Cerebellar nuclear complex (tissue), 1 donor: ENCODE measurements at places on chromosomes 12 and 14.

GRCh38 chr12:47102406-47102805, 22.6 kb upstream of the AMIGO2 start:
- no peak for DNase-seq

GRCh38 chr14:85087201-85087600, 442.7 kb upstream of the FLRT2 start:
- DNase-seq = no peak

DNA sequence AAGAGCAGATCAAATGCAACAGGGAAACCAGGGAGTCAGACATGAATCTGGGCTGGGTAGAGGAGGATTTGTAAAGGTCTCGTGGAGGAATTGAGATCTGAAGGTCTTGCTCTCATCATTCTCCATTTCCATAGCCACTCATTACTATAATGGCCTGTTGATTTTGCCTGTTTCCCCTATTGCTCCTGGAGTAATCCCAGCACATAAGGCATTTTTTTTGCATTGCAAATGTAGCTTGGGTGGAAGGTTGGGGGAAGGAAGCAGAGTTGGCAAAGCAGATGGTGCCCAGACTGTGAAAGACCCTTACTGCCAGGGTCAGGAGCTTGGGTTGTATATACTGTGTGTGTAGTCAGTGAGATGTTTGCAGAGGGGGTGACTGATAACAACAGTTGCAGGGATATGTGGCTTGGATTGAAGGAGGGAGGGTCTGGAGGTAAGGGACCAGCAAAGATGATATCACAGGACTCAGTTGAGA, 116.0 kb downstream of the TTC6 start:
- no peak for DNase-seq

GRCh38 chr12:47652521-47653234, 53.2 kb downstream of the RPAP3 start:
- DNase-seq = no peak

DNA sequence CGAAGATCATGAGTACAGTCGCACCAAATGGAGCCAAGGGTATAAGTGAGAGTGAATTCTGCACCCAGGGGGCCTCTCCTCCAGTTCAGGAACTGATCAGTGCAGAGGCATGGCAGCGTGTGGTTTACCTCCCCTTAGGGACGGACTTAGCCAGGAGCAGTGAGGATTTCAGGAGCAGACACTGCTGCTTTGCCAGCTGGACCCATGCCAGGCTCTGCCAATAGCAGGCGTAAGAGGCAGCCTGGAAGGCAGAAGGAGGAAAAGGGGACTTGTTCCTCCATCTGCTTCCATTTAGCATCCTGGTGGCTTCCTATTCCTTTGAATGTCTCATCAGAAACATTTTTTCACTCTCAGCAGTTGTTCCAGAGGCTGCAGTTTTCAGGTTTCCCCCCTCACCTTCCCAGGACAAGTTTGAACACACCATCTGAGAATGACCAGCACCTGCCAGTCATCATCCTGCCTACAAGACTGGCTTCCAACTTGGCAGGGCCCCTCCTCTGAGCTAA, 137.0 kb upstream of the LMNTD1 start:
- DNase-seq = no peak
